CD4-positive, alpha-beta T cell treated with Interleukin-6 for 4 hours (primary cell): ENCODE measurements at places on chromosomes 12 and 14.
A peak's percentile ranks its signal among the peaks of the same experiment; 100 is the strongest.

- no peak for DNase-seq
Measured at GRCh38 chr14:54640506-54640905, 73.6 kb downstream of the SAMD4A start.

DNA sequence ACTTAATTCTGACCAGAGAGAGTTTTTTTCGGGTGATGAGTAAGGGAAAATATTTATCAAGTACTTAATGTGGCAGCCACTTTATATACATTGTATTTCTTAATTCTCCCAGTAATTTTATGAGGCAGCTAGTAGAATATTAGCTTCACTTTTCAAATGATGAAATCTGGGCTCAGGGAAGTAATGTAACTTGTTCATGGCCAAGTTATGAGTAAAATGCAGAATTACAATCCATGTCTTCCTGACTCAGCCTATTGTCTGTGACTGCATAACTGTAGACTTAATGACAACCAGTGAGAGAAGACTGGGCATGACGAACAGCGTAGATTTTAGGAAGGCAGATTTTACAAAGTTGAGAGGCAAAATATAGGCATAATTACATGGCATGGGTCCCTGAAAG is 106.7 kb upstream of the MIS18BP1 start:
- DNase-seq, result no peak

DNA sequence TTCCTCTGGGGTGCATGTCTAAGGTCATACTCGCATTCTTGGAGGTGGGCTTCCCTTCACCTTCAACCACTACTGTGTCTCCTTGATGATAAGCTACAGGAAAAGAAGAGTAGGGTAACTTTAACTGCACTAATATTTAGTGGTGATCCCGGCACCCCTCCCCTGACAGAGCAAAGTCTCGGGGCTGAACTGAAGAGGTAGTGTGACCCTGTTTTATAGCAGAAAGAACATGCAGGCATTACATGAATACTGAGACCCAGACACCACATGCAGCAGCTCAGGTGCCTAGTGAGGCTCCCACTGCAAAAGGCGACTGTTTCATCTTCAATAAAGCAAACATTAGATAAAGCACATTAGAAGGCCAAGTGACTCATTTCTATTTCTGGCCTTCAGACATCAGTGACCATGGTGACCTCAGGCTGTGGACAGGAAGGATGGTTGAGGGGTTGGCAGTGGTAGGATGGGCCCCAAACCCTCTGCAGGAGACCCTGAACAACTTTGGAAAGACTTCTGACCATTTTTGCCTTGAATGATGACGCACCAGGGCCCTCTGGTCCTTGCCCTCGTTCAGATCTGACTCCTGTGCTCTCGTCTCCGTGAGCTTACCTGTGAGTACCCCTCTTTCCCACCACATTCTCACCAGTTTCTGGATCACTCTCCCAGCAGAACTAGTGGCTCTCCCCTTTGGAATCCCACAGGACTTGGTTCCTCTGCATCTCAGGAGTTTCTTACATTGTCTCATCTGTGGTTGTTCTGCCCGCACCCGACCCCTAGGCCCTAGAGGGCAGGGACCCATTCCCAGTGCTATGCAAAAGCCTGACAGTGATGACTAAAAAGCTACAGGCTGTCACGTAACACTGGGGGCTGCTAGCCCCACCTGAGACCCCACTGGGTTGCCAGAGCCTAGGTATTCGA is 23.8 kb upstream of the JPH4 start:
- no peak for DNase-seq

DNA sequence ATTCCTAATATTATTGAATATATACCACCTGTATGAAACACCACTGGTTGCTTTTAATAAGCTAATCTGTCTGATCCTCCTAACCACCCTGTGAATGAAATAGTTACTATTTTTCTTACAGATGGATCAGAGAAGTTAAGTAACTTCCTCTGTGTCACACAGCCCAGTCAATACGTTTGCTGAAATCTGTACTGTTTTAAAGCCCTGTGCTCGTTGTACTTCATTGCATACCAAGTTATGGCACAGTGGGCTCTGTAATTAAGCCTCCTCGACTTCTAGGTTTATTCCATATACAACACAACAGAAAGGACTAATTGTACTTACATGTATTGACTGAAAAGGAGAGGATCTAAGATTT is 137.9 kb downstream of the TPH2 start:
- DNase-seq, result no peak

DNA sequence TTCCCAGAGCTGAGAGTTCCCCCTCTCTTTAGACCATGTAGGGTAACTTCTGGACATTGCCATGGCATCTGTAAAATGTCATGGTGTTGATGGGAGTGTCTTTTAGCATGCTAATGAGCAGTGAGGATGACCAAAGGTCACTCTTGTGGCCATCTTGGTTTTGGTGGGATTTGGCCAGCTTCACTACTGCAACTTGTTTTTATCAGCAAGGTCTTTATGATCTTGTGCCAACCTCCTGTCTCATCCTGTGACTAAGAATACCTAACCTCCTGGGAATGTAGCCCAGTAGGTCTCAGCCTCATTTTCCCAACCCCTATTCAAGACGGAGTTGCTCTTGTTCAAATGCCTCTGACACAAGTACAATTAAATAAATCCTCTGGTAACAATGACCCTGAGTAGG is 244.4 kb downstream of the NEDD1 start:
- no peak for DNase-seq

DNA sequence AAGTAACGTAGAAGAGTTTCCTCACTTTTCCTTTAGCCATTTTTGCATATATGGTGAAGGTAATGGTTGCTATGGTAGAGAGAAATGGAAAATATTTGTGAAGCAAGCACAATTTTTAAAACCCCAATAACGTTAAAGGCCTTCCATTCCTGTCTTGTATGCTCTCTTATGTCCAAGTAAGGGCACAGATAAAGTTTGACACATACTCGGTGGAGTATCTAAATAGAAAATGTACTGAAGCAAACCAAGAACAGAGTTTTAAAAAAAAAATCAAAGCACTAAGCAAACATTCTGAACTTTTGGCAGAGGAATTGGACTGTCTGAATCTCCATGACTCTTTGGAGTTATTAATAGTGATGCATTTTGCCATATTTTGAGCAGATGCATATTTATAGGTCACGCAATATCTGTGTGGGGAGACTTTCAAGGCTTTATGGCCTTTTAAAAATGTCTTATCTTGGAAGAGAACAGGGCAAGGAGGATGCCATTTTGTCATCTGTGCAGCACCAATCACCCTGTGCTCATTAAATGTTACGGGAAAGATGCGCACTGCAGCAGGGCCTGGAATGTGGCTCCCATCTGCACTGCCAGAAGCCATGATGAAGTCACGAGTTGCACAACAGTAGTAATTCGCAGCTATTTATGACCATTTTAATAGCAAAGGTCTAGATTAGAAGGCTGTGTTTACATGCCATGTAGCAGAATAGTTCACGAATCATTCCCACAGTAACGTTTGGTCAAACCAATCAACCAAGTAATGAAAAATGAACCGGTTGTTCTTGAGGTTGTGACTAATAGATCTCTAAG is 23.3 kb upstream of the AMIGO2 start:
- no peak for DNase-seq

GRCh38 chr14:60092526-60092920 is 800 bp downstream of the PCNX4 start:
- DNase-seq, result peak; percentile 5

DNA sequence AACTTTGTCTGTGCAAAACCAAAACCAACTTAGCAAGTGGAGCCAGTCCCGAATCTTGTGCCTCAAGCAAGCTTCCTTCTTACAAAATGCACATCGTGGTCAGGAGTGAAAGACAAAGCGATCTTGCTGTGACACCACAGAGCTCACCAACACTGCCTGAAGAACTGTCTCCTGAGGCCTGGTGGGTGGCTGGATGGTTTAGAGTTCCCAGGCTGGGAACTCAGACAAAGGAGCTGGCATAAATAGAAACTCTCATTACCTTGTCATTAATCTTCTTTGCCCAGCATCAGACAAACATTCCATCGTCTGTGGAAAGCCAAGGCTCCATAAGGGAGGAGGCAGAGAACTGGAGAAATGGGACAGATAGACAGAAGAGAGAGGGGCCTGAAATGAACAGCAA is 144.8 kb downstream of the KCNA5 start:
- DNase-seq, result no peak
